ENCODE measurements at places on chromosomes 5 and 9.

DNA sequence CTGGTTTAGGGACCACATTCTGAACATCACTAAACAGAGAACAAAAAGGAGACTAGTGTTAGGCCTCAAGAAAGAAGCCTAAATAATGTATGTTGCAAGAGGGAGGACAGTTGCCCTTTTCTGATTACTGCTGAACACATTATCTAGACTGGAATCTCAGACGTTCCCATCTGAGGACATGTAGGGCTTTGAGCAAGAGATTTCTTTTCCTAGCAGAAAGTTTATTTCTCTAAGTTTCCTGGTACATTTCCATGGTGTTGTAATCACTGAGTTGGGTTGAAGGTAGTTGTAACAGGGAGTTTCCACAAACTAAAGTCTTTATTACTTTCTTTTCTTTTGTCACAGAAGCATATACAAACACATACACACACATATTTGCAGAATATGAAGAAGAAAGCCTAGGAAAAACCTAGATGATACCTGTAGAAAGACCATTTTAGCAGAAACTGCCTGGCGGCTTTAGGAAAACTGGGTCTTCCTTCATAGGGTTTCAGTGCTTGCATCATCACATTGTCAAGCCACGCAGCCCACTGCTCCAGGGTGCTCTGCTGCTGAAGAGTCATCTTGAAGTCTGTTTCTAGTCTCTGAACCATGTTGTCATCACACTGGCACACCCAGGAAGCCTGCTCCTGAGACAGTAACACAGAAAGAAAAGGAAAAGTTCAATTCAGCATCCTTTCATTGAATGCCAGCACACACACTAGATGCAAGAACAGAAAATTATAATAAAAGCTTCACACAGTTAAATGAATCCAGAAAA is 269.1 kb downstream of the RFX3 start:
- no peak for DNase-seq

DNA sequence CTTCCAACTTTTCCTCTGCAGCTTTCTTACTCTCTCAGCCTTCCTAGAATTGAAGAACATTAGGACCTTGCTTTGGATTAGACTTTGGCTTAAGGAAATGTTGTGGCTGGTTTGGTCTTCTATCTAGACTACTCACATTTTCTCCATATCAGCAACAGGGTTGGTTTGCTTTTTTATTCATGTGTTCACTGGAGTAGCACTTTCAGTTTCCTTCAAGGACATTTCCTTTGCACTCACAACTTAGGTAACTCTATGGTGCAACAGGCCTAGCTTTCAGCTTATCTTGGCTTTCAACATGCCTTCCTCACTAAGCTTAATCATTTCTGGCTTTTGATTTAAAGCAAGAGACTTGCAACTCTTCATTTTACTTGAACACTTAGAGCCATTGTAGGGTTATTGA is 153.1 kb downstream of the CCDC192 start:
- no peak for DNase-seq

DNA sequence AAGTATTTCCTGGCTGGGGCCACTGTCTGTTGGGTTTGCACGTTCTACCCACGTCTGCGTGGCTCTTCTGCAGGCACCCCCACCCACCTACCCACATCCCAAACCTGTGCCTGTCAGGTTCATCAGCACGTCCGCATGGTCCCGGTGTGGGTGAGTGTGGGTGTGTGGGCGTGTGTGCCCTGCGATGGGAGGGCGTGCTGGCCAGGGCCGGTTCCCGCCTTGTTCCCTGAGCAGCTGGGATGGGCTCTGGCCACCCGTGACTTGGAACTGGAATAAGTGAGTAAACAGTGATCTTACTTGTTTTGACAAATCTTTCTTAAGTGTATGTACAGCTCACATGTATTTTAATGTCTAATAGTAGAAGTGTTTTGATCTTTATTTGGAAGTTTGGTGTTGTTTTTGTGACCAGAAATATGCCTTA is 20.4 kb downstream of the ERGIC1 start:
- DNase-seq = no peak

DNA sequence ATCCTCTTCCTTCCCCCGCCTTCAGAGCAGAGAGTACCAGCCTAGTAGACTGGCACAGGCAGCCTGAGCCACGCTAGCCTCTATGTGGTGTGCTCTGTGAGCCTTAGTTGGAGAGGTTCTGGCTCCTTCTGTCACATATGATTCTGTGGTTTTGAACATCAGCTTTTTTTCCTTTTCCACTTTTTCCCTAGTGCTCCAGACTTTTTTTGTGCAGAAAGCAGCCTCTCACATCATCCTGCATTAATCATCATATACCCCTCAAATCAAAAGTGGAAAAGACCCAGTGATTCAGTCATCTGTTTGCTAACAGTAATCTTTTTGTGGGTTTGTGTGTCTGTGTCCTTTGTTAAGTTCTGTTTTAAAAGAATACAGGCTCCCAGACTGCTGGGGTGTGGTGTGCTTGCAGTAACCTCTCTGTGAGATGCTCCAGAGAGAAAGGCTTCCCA is 663.9 kb upstream of the RGMB start:
- no peak for DNase-seq

DNA sequence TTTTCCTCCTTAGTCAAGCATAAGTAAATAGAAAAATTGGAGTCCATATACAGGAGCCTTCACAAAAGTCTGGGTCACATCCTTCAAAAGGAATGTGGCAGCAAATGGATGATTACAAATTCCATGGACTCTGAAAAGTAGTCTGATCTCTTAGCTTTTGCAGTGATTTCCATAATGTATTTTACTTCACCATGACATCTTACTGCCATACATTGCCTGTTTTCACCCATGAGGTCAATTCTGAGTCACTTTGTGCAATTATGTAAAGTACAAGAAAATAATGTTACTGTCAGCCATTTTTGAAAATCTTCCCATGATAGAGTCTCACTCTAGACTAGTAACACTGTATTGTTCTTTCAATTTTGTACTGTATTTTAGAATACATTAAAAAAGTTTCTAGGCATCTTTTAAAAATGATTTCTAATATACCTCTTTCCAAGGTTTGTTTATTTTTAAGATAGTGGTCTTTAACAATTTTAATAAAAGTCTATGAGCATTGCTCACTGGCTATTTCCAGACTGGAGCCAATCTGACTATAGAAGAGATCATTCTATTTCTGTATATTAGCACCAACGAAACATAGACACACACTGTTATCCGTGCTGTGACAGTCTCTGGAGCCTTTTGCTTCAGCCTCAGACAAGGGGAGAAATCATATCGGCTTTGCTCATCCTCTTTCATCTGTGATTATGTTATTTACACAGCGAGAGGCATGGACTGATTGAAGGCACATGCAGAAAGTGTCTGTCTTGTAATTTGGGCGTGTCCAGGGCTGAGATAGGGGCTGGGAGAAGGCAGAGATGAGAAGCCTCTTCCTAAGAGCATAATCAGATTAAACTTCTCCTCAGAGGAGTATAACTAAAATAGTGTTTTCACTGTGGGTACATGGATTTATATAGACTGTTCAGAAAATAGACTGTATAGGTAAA is 22.9 kb upstream of the ACTBL2 start:
- DNase-seq = no peak

DNA sequence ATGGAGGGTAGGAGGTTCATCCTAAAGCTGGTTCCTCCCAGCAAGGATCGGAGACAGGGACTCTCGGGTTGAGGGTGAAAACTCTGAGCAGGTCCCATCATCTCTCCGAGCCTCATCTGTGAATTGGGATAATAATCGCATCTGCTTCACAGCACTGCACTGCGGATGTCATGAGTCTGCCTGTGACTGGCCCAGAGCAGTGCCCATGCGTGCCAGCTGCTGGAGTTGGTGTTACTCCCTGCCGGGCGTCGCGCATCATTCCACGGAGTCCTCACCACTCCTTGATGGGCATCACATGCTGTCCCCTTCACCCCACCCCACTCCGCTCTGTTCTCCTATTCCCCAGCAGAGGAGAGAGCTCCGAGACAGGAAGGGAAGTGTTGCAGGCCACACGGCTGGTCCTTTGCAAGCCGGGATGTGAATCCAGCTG is 35.1 kb upstream of the ORM1 start:
- DNase-seq = no peak

GRCh38 chr5:131685516-131686171 is 50.6 kb upstream of the RAPGEF6 start:
- DNase-seq = no peak

DNA sequence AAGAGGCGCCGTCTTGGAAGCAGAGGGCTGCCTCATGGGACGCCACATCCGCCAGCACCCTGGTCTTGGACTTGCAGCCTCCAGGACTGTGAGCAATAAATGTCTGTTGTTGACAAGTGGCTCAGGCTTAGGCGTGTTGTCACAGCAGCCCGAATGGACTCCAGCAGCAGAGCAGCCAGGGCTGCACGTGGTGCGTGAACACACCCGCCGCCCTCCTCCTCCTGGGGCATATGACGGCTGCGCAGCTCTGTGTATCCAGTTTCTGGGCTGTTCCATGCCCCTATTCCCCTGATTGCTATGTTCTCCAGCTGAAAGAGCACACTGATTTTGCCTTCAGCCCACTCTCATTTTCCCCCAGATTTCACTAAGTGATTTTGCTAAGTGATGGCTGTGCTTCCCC is 36.0 kb upstream of the CLPTM1L start:
- DNase-seq = no peak

- DNase-seq = no peak
These were observed 11.4 kb downstream of the BASP1 start for GRCh38 chr5:17228821-17229291.

DNA sequence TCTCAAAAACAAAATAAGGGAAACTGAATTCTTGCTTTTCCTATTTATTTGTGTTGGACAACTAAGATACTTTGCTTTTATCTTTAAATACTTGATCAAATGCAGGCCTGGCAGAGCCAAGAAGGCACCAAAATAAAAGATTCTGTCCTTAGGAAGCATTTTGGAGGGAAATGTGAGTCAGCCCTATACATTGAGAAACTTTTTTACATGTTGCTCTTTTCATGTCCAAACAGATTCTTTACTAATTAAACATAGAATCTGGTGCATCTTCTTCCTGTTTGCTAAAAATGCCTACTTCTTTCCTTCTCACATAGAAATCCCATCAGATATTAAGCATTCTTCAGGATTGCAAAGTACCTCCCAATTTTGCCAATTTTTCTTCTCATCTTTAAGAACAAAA is 1160.4 kb downstream of the EFNA5 start:
- no peak for DNase-seq

- no peak for DNase-seq
These were observed 212.0 kb downstream of the BRINP1 start for GRCh38 chr9:119157196-119157595.

DNA sequence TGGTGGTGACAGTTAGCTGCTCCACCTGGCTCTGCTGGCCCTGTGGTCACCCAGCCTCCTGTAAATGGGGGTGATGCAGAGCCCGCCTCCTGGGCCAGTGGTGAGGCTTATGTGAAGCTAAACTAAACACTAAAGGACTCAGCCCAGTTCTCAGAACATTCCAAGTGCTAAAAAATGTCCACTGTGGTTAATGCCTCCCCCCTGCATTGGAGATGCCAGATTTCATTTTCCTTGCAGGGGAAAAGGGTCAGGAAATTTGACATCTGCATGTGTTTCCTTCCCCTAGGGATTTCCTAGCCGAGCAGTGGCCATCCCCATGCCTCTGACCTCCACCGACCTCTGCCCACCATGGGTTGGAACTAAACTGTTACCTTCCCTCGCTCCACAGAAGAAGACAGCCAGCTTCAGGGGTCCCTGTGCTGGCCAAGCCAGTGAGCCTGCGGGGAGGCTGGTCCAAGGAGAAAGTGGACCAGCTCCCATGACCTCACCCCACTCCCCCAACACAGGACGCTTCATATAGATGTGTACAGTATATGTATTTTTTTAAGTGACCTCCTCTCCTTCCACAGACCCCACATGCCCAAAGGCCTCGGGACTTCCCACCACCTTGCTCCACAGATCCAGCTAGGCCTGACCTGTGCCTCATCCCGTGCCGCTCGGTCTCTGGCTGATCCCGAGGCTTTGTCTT is 13.0 kb downstream of the CD74 start:
- DNase-seq = no peak

- no peak for DNase-seq
These were observed 162.0 kb upstream of the SEMA6A start for GRCh38 chr5:116736671-116737070.

GRCh38 chr5:100401149-100401548 is 134.0 kb upstream of the FAM174A start:
- no peak for DNase-seq

GRCh38 chr5:122149321-122150090 is 20.2 kb downstream of the ZNF474 start:
- no peak for DNase-seq

- DNase-seq = peak; percentile 37
These were observed 3.6 kb upstream of the SNAPC4 start for GRCh38 chr9:136403538-136403914.

DNA sequence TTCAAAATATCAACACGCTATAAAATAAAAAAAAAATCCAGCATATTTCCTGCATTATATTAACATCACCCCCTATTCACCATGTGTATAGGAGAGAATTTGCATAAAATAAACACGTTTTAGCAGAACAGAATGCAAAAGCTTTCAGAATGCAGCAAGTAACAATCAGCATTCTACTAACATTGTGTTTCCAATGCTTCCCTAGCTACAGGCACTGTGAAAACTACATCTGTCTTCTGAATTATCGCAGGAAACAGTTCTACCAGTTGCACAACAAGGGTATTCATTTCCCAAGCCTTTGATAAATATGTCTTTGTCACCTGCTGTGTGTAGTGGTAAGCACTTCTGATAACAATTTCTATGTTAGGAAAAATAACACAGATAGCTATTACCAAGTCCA is 1015.8 kb downstream of the CDH18 start:
- no peak for DNase-seq

DNA sequence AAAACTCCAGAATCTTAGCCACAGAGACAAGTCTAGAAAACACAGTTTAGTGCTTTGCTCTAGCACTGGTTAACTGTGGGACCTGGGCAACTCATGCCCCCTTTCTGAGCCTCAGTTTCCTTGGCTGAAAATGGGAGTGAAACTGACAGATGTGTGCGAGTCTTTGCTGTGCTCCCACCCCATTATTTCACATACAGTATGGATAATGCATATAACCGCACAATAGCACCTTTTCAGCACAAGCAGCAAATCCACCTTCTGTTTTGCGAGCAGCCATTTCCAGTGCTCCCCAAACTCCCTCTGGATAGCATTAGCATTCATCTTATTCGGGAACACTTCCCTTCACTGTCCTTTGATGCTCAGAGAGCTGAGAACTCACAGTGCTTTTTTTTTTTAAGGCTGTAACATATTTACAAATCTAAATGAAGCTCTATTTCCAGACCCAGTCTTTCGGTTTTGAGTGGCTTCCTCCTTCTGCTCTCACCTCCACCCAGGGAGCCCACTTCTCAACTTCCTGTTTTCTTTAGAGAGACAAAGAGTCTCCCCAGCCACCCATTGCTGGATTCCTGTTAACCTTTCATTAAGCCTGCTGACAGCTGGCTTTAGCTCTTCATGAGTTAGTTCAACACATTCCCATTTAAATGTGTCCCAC is 49.2 kb downstream of the TIMD4 start:
- no peak for DNase-seq

DNA sequence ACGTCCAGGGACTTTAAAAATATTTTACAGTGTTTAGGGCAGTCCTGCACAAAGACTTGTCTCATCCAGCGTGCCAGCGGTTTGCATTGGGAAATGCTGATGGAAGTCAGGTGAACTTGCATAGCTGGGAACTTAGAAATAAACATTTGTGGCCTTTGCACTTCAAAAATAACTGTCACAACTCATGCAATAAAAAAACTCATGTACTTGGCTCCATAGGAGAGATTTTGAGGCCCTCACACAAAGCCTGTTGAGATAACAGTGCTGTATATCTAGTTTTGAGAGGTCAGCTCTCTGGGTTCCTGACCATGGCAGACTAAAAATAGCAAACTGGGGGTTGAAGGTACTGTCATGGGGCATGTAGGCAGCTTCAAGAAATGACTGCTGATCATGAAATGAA is 5.5 kb downstream of the COMMD10 start:
- DNase-seq = no peak
